Sciatic nerve (tissue), 2 donors: ENCODE measurements at places on chromosomes 5 and 9. TPM values are rescaled to one million over a fixed set of nuclear protein-coding genes. Genes with fewer than 3 reads are reported as not detected.

Gene SLC25A51
- total RNA-seq = 24.2 TPM

Gene TMEM252
- total RNA-seq = not detected

GRCh38 chr9:34989946-34990635 lies 546 bp downstream of the DNAJB5 start:
- DNase-seq = peak; percentile 78

GRCh38 chr9:91348191-91348807 lies 13.4 kb downstream of the AUH start:
- no peak for DNase-seq

DNA sequence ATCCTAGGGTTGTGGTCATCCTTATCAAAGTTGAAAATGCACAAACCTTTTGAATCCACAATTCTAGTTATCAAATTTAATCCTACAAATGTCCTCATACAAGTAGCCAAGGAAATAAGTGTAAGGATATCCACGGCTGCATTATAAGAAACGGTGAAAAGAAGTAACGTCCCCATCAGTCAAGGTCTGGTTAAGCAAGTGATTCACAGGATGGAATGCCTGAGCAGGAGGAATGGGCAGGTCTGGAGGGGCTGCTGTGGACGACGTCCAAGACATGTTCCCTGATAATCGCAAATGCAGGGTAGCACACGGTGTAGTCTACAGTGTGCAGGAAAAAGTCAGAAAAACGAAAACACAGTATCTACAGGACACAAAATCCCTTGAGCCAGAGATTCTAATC lies 118.6 kb downstream of the ADAMTS2 start:
- DNase-seq = no peak

GRCh38 chr9:129509533-129509928 lies 111.4 kb downstream of the C9orf50 start:
- DNase-seq = no peak
